ENCODE measurements at places on chromosomes 1 and 21.

DNA sequence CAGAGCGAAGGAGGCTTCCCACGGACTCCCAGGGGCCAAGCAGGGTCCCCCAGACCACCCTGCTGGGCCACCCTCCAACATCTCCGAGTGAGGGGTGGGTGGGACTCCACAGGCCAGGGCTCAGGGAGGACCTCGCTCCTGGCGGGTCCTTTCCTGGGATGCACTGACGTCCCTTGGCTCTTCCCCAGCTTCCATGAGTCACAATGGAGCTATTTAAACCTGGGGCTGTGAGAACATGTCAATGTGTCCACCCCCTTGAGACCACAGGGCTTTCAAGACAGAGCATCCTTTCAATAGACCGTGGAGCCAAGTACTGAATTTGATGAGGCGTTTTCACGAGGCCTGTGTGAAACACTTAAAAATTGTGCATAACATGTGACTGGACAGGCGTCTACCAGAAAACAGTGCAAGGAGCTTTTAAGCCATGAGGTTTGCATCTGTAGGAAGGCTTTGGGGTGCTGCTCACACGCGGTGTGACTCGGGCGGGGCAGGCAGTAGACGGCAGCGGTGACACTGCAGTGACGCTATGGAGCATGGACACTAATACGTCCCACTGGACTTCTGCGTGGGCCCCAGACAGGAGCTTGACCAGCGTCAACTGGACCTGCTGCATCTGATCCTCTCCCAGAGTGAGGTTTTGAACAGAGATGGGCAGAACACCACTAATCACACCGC lies 24.1 kb upstream of the NPHP4 start:
- DNase-seq = no peak

GRCh38 chr1:198254948-198255347 lies 98.2 kb downstream of the NEK7 start:
- DNase-seq = no peak

DNA sequence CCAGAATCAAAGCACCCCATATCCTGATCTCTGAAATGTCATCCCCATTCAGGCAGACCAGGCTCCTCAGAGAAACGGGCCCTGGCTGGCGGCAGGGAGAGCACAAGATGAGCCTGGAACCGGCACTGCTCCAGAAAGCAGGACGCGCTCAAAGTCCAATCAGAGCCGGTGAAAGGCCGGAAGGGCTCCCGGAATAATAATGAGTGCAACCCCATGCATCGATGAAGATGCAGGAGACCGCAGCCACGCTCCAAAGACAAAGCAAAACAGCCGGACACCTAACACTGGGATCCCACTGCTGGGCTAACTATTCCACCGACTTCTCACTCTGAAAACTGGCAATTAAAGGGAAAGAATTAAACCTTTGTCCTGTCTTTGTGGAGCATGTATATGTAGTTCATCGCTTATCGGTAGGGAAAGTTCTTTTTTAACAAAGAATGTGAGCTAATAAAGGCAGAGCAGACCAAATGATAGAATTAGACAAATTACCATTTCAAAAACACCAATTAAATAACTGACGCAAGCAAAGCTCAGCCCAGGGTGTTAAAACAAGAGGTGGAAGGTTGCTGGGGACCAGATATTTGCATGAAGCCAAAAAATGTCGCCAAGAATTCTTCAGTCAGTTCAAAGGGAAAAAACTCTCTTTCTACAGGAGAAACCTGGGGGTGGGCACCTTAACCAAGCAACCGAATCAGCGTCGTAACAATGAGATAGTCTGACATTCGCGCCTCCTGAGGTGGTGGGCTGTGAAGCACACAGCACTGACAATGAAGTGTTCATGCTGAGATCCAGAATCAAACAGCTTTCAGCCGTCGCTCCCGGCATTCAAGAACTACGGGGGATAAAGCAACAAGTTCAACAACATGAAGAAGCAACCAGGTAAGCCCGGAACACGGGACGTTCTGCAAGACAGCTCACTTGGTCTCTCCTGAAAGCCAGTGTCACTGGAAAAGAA lies 95.2 kb downstream of the NPHP4 start:
- DNase-seq = no peak

DNA sequence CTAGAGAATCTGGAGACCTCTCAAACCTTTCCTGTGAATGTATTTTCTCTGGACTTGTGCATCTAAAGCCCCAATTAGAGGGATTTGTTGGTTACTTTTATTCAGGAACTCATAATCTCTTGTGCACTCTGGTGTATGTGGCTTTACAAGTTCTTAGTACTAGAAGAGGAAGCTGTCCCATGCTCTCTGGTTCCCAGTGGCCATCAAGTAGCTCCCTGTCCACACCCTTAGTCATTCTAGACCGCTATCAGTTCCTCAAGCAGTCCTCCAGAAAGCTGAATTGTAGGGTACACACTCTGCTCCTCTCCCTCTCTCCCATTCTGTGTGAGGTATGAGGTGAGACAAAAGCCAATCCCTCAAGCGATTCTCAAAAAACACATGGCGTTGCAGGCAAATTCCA lies 470.3 kb downstream of the PTPRC start:
- DNase-seq = no peak

GRCh38 chr21:46118316-46119143 lies 20.6 kb downstream of the COL6A2 start:
- DNase-seq = no peak

DNA sequence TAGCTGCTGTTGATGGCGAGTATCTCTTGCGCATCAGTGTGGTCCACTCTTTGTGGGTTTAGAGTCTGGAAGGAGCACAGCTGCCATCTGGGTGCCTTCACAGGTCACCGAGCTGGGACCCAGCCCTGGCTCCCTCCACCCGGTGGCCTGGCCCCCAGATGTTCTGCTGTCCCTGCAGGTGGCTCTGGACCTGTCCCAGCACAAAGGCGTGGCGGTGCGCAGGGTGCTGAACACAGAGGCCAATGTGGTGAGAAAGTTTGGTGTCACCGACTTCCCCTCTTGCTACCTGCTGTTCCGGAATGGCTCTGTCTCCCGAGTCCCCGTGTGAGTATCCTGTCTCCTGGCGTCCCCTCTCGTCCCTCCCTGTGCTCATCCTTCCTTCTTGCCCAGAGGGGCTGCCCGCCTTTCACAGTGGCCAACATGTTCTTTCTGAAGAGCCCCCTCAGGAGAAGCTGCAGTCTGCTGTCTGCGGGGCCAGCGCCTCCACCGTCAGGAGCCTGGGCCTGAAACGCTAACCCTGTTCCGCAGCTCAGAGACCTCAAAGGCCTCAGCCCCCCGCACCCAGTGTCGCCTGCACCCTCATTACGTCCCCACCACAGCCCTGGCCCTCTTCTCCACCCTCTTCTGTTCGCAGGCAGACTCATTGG lies 27.4 kb downstream of the QSOX1 start:
- no peak for DNase-seq

GRCh38 chr1:84504580-84505492 lies 1.4 kb upstream of the SPATA1 start:
- DNase-seq = no peak

- DNase-seq = no peak
Observed at GRCh38 chr1:153613406-153613805, 469 bp upstream of the S100A16 start.

GRCh38 chr1:15417059-15417934 lies 7.6 kb downstream of the EFHD2 start:
- peak; percentile 75 for DNase-seq

- DNase-seq = no peak
Observed at GRCh38 chr1:67201891-67202290, 35.6 kb downstream of the IL23R start.

DNA sequence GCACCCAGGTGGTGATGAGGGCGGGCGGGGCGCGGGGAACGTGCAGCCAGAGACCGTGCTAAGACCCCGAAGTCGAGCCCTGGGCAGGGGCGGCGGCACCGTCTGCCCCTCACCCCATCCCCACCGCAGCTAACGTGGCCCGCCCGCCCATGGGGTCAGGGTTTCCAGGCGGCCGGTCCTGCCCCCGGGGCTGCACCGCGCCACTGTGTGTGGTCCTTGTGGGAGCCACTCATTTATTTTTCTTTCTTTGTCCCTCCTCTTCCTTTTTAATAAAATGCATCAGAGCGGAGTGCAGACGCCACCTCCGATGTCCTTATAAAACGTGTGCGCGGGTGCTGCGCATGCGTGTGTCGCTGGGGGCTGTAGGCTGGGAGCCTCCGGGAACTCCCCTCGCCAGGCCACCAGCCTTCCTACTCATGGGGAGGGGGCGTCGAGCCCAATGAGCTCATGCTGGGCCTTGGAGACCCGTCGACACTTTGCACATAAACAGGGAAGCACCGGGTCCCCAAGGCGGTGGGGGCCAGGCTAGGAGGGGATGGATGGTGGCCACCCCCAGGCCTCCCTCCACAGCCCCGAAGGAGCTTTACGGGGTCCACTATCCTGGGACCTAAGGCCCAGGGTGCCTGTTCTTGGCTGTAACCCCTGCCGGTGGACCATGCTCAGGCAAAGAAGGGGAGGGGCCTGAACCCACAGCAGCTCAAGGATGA lies 59.9 kb downstream of the WNT9A start:
- peak; percentile 28 for DNase-seq

- DNase-seq = no peak
Observed at GRCh38 chr1:91020967-91021685, 709 bp downstream of the ZNF644 start.

DNA sequence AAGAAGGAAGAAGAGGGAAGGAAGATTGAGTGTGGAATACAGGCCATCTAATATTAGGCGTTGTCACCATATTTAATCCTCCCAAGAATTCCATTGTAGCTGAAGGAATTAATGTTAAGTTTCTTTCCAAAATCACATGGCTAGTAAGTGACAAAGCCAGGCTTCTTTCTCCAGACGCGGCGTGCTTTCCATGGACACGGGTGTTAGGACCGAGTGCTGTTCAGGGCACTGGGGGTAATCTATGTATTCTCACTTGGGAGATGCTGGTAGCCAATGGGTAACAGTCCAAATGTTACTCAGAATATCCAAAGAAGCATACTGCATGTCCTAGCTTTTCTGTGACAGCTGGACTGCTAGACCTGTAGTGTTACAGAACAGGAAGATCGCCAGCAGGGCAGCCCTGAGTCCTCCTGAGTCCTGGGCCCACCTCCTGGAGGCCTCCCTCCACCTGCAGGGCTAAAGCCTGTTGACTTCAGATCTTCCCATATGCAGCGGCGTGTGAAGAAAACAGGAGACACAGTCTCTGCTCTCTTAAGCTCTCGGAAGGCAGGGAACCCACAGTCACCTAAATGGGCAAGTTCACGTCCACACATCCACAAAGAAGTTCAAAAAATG lies 5.3 kb downstream of the IGSF9 start:
- no peak for DNase-seq

- DNase-seq = no peak
Observed at GRCh38 chr1:246324711-246325110, 182.4 kb downstream of the SMYD3 start.

GRCh38 chr21:15797577-15798363 lies 68.0 kb downstream of the USP25 start:
- no peak for DNase-seq

Measured in CD4-positive, alpha-beta T cell treated with Interleukin-6 for 4 hours (primary cell).